ENCODE measurements at places on chromosomes 11 and 22.

DNA sequence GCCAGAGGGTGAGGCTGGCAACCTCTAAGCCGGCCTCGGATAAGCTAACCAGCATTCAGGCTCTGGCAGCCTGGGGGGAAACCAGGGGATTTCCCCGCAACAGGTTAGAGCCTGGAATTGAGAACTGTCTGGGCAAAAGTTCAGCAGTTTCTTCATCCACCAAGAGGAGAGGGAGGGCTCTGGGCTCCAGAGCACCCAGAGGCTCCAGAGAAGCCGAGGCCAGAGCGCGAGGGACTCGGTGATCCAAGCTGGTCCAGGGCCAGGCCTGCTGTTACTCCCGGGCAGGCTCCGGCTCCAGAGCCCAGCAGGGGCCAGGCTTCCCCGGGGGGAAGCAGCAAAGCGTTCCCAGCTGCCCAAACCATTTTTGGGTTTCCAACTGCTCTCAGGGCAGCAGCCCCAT, 13.3 kb upstream of the SH3BP1 start:
- no peaks in the 10 kb centered on the region for H3K27me3 ChIP-seq
- H3K4me3 ChIP-seq: peak overlapping the region; percentile 41
- peaks cover 69% of the 10 kb centered on the region for H3K4me1 ChIP-seq
- peaks cover 38% of the 10 kb centered on the region for H3K36me3 ChIP-seq

- peaks cover 36% of the 10 kb centered on the region for H3K36me3 ChIP-seq
- peak overlapping the region; percentile 33 for H3K27ac ChIP-seq
- peaks cover 68% of the 10 kb centered on the region for H3K4me1 ChIP-seq
- H3K4me3 ChIP-seq: no peak overlapping the region
- no peak for ATAC-seq
Measured at GRCh38 chr11:126307706-126308105, 3.8 kb downstream of the DCPS start.

DNA sequence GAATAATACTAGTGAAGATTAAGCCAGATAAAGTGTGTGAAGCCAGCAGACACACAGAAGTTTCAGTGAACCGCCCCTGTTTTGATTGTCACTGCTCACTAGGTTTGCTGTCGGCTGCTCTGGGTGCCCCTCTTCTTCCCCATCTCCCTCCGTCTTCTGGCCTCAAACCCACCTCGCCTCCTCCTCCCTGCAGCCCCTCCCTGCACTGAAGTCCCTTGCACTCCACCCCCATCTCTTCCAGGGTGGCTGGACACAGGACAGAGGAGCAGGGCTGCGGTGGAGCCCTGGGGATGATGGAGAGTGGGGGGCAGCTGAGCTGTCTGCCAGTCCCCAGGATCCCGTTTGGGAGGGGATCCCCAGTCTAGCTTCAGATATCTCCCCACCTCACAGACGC, 53.5 kb downstream of the CYTH4 start:
- H3K27ac ChIP-seq: no peak overlapping the region
- peaks cover 51% of the 10 kb centered on the region for H3K4me1 ChIP-seq
- no peak overlapping the region for H3K4me3 ChIP-seq
- H3K36me3 ChIP-seq: no peaks in the 10 kb centered on the region

DNA sequence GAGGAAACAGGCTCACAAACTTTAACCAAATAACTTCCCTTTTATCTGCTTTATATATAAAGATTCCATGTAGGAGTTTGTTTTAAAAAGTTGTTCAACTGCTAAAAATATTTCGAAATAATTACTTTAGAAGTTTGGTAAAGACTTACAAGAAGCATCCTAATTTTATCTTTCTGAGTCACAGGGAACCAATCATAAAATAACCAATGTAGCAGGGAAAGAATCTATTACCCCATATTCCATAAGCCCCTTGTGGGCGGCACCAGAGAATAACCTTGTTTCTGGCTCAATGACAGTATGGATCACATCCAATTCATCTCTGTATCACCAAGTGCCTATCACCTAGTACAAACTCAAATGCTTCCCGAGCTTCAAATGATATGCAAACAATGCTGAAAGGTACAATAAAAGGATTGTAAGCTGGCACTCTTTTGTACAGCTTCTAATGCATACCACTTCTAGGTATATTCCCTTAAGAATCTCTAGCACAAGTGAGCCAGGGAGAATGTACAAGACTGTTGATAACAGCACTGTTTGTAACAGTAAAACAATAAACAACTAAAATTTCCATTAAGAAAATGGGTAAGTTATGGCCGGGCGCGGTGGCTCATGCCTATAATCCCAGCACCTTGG, 158.4 kb downstream of the ATG16L2 start:
- peak overlapping the region; percentile 64 for H3K27ac ChIP-seq
- no peaks in the 10 kb centered on the region for H3K27me3 ChIP-seq
- peaks cover 71% of the 10 kb centered on the region for H3K4me1 ChIP-seq
- no peak overlapping the region for H3K4me3 ChIP-seq

GRCh38 chr11:61955422-61956135, 5.4 kb downstream of the BEST1 start:
- H3K36me3 ChIP-seq: peaks cover 14% of the 10 kb centered on the region
- H3K4me1 ChIP-seq: peaks cover 20% of the 10 kb centered on the region
- peak; percentile 51 for ATAC-seq
- no peak overlapping the region for H3K27ac ChIP-seq
- peaks cover 9% of the 10 kb centered on the region for H3K27me3 ChIP-seq

DNA sequence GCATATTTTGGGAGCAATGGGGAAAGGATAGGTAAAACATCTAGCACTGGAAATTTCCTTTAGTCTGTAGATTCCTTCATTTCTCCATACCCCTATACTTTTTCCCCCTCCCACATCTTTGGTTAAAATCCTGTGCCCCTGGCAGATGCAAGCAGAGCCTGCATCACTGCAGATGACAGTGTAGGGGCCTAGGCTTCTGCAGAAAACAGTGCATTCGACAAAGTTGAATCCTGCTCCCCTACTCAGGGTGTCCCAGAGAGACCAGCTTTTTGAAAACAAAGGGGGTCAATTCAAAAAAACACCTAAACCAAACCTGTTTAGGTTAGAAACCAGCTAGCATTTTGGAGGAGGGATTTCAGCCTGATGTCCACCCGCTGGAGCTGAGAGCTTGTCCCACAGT, 43.8 kb upstream of the BLID start:
- peaks cover 10% of the 10 kb centered on the region for H3K27me3 ChIP-seq
- H3K4me1 ChIP-seq: peaks cover 18% of the 10 kb centered on the region
- H3K27ac ChIP-seq: no peak overlapping the region
- no peak for ATAC-seq

- no peak for ATAC-seq
- no peak overlapping the region for H3K27ac ChIP-seq
- peaks cover 16% of the 10 kb centered on the region for H3K4me1 ChIP-seq
- H3K4me3 ChIP-seq: no peak overlapping the region
- peaks cover 7% of the 10 kb centered on the region for H3K36me3 ChIP-seq
- H3K27me3 ChIP-seq: peaks cover 94% of the 10 kb centered on the region
Measured at GRCh38 chr11:20157728-20158127, 2.5 kb downstream of the DBX1 start.

DNA sequence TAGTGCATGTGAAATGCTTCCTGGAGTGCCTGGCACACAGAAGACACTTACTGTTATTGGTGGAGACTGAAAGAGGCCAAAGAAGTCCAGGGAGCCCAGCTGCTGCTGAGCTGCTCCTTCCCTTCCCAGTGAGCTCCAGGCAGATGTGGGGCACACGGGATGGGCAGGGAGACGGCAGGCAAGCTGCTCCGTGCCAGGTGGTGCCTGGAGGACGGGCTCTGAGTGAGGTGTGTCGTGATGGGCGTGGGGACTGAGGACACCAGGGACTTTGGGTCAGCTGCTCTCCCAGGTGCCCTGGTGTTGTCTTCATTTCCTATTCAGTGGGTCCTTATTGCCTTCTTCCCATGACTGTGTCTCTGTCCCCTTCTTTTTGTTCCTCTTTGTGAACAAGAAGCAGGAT, 19.5 kb downstream of the TAB1 start:
- no peak for ATAC-seq
- H3K27ac ChIP-seq: no peak overlapping the region
- H3K36me3 ChIP-seq: peaks cover 65% of the 10 kb centered on the region
- peaks cover 2% of the 10 kb centered on the region for H3K4me1 ChIP-seq
- no peaks in the 10 kb centered on the region for H3K27me3 ChIP-seq
- no peak overlapping the region for H3K4me3 ChIP-seq

GRCh38 chr11:116733969-116734508, 38.7 kb downstream of the BUD13 start:
- peak overlapping the region; percentile 36 for H3K27ac ChIP-seq
- no peak overlapping the region for H3K4me3 ChIP-seq
- H3K27me3 ChIP-seq: no peaks in the 10 kb centered on the region
- H3K4me1 ChIP-seq: peaks cover 24% of the 10 kb centered on the region
- no peaks in the 10 kb centered on the region for H3K36me3 ChIP-seq

GRCh38 chr11:78292109-78292803, 103.5 kb downstream of the USP35 start:
- no peaks in the 10 kb centered on the region for H3K27me3 ChIP-seq
- no peak for ATAC-seq
- no peak overlapping the region for H3K4me3 ChIP-seq
- H3K4me1 ChIP-seq: peaks cover 44% of the 10 kb centered on the region

DNA sequence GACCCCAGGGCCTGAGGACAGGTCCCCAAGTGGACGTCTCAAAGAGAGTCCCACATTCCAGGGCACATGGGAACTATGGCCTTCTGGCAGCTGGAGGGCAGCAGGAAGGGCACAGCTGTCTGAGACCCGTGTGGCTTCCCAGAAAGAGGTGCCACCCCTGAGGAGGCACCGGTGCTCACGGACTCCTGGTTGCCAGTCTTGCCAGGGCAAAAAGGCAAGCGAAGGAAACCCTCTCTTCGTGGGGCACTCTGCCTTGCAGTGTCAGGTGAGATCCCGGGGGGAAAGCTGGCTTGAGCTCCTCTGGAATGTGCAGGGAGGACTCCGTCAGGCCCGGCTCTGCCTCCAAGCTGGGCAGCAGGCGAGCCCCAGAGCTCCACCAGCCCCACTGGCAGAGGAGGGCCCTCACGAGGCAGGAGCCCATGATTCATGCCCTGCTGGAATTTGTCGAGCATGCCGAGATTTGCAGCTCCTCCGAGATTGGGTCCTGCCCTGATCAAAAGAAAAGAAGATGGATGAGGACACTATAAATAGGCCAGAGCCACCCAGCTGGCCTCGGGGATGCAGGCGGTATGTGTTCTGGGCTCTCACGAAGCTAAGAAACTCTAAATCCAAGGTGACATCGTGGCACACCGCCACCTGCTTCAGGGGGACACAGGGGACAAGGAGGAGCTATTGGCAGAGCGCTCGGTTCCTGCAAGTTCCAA, 9.9 kb upstream of the CELSR1 start:
- ATAC-seq: no peak
- no peak overlapping the region for H3K27ac ChIP-seq
- H3K4me3 ChIP-seq: no peak overlapping the region

DNA sequence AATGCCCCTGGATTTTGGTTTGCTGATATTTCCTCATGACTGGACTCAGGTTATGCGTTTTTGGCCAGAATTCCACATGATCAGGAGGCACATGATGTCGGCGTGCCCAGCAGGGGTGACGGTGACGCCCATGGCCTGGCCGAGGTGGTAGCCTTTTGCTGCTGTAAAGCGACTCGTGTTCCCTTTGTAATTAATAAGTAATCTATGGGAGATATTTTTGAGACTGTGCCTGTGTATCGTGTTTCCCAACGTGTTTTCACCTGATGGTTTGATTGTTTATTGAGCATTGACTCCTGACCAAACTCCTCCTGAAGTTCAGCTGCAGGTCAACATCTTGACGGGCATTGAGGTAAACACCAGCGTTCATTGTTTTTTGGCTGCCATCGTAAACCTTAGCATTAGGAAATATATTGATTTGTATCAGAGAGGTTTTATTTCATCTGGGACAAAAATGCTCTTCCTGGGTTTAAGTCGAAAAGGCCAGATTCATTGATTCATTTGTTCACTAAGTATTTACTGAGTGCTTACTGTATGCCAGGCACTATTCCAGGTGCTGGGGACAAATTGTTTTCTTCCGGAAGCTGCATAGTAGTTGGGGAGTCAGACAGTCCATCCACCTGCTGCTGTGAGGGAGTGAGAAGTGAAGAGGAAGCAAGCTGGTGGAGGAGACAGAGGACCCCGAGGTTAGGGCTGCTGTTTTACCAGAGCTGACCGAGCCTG, 23.6 kb downstream of the DCPS start:
- H3K36me3 ChIP-seq: peaks cover 40% of the 10 kb centered on the region
- H3K4me3 ChIP-seq: no peak overlapping the region
- H3K27ac ChIP-seq: no peak overlapping the region
- no peaks in the 10 kb centered on the region for H3K4me1 ChIP-seq
- ATAC-seq: no peak

DNA sequence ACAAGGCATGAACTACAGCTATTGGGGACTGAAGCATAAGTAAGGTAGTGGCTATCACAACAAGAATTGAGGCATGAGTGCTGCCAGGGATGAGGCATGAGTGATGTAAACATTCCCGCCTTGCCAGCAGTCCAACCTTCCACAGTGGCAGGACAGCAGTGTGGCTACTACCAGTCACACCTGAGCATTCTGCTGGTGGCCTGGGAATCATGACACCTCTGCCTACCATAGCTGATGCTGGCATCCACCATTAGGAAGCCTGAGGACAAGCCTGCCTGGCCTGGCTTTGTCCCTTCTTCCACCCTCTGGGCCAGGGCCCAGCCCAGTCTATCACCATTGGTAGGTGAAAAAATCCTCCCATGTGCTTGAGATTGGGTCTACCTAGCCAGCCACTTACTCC, 712.8 kb upstream of the CCDC90B start:
- H3K27me3 ChIP-seq: no peaks in the 10 kb centered on the region
- H3K36me3 ChIP-seq: no peaks in the 10 kb centered on the region
- H3K4me1 ChIP-seq: no peaks in the 10 kb centered on the region
- H3K4me3 ChIP-seq: no peak overlapping the region
- H3K27ac ChIP-seq: no peak overlapping the region

DNA sequence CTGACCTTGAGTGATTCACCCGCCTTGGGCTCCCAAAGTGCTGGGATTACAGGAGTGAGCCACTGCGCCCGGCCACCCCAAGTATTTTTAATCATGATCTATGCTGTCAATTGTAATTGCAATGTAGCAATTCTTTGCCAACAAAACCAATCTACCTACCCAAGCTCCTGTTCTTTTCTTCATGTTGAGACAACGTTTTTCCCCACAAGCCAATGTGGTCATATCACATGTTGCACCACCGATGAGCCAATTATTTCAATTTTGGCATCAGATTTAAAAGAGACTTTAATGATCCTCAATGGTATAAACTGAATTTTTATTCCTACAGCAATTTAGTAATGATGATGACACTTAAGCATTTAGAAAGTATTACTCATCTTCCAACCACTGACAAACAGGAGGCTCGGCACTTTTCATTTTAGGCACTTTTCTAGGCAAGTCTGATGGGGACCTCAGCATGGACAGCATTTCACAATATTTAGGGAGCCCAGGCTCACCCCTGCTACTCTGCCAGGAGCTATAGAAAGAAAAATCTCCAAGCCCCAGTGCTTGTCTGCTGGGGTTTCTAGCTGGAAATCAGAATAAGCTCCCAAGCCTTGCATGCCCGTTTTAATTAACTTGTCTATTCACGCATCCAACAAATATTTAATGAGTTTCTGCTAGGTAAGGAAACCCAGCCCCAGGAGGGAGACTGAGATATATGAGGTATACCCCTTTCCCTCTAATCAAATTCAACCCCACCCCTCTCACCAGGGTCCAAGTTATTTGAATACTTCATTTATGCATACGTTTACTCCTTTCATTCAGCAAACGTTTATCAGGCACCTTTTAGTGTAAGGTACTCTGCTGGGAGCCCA, 291.4 kb downstream of the ST3GAL4 start:
- no peaks in the 10 kb centered on the region for H3K36me3 ChIP-seq
- ATAC-seq: no peak
- H3K27me3 ChIP-seq: no peaks in the 10 kb centered on the region
- H3K4me1 ChIP-seq: no peaks in the 10 kb centered on the region

- H3K27ac ChIP-seq: no peak overlapping the region
- H3K4me1 ChIP-seq: no peaks in the 10 kb centered on the region
- peaks cover 7% of the 10 kb centered on the region for H3K27me3 ChIP-seq
Measured at GRCh38 chr11:127003260-127003981, 2.9 kb upstream of the KIRREL3 start.

Measured in stimulated activated memory B cell treated with anti-CD40 and anti-IgM and Interleukin-4, amounts not matched to agents 10 μg/mL and 1 μg/mL and 100 μg/mL, for 72 hours (primary cell).